T-helper 17 cell (primary cell): ENCODE measurements at places on chromosomes 4 and X.

DNA sequence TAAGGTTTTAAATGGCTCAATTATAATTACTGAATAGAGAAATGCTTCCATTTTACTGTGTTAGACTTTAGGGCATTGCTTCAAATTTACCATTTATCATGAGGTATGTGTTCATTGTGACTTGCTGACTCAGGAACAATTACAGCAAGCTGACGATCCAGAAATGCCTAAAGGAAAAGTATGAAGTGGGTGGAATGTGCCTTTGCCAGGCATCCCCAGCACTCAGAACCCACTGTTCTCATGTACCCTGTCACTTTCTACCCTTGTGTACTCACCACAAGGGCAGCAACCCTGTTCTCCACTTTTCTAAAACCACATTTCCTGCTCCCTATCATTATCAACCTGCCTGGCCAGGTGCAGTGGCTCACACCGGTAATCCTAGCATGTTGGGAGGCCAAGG is 41.5 kb downstream of the QRFPR start:
- DNase-seq: no peak

DNA sequence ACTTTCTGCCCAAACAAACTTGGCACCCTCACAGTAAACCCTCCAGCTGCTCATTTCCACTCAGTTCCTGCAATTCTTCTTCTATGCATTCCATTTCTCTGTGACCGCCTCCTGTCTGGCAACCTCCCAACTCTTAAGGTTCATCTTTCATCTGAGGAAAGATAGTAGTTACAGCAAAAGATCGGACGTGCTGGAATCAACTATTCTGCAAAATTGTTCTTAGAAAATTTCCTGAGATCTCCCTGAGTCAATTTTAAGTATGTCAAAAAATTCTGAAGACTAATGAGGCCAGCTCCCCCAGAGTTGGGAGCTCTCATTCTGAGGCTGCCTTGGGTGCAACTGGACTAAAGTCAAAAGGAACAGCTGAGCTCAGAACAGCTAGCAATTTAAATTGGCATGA is 1026.0 kb downstream of the ADGRL3 start:
- DNase-seq: no peak

DNA sequence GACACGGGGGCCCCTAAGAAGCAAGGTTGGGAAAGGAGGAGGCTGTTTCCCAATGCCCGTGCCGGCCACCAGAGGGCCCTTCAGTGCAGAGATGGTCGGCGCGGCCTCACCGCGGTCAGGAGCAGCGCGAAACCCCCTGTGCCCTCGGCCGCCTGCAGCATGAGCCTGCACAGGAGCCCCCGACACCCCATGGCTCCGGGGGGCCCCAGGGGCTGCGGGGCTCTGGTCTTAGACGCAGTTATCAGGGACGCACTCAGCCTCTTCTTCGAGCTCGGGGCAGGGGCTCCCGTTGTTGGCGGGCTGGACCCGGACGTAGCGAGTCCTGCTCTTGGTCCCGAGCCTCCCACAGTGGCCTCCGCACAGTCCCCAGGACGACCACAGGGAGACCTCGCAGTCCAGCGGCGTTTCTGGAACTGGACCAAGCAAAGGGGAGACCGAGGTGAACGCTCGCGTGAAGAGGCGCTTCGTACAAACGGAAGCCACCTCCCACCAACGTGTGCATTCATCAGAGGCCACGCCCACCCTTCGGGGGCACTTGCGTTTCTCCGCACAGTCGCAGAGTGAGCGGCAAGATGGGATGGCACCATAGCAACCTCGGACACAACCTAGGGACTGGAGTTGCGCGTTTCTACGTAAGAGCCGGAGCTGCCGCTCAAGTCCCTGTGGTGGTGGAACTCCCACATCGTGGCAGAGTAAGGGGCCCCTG is 5.0 kb downstream of the SPON2 start:
- peak; percentile 70 for DNase-seq

GRCh38 chrX:151363316-151363715 is 33.7 kb upstream of the VMA21 start:
- DNase-seq: no peak

GRCh38 chr4:128846063-128846462 is 36.6 kb downstream of the JADE1 start:
- no peak for DNase-seq

- no peak for DNase-seq
Observed at GRCh38 chr4:150619042-150619441, 37.1 kb downstream of the MAB21L2 start.

DNA sequence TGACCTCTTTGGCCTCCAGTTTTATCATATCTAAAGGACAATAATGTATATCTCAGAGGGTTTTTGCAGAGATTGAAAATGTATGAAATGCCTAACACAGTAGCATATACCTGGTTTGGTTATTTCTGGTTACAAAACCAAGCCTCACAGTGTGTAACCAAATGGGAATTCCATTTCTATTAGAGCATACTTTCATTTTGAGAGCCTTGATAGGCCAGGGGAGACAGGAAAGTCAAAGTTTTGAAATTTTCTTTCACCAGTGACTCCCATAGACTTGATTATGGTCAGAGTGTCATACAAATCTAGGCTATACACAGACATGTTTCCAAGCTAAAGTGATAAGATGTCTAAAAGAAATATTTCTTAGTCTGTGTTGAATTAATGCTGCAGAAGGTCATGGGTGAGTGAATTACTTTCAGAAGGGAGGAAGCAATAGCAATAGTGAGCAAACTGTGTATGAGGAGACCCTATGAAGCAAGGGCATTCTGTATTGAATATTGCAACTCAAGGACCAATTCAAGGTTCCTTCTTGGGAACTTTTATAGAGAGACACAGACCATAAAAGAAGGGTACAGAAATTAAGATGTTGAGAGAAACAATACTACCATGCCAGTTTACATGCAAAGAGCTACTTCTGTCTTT is 151.1 kb downstream of the PDE5A start:
- no peak for DNase-seq

DNA sequence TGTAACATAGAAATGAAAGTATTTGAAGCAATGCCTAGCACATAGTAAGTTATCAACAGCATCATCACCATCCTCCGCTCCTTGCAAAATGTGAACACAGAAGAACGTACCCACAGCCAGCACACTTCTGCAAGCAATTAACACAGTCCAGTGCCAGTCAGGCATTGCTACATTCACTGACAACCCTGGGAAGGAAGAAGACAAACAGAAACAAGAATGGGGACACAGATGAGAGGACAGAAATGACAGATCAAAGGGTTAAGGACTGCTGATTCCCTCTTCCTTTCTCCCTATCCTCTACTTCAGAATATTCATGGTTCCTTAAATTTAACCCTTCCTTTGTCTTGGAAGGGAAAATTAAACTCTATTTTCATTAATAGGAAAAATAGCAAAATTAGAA is 53.1 kb downstream of the CHM start:
- DNase-seq: no peak

DNA sequence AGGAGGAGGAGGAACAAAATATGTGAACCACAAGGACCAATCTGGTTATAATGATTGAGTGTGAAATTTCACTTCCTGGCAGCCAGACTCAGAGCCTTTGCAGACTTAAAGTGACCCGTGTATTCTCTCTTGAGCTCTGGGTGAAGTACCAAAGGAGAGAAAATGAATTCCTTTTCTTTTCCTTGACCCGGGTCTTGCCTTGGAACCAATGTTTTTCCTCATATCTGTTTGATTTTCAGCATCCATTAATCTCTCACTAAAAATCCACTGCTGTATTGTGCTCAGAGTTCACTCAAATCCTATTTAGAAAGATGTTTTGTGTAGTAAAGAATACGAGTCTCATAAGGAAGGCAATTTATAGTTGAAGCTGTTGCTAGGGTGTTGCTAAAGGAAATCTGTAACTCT is 78.3 kb upstream of the C1QTNF7 start:
- no peak for DNase-seq

GRCh38 chrX:66233209-66233608 is 69.2 kb downstream of the HEPH start:
- no peak for DNase-seq

DNA sequence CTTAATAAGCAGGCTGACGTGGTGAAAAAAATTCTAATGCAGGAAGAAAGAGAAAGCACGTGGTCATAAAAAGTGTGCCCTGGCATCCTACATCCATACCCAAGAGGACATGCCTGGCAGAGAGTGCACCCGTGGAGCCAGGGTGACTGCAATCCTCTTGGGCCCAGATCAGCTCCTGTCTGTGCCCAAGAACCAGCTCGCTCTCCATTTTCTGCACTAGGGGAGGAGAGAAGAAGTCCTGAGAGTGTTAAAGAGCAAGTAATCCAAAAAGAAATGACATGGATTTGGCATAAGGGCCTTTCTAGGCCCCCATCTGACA is 483.1 kb downstream of the BCOR start:
- no peak for DNase-seq
